Memory B cell (primary cell): ENCODE measurements at places on chromosomes 4 and X.

- no peak for DNase-seq
These were observed 31.5 kb upstream of the AFAP1 start for GRCh38 chr4:7971159-7971631.

DNA sequence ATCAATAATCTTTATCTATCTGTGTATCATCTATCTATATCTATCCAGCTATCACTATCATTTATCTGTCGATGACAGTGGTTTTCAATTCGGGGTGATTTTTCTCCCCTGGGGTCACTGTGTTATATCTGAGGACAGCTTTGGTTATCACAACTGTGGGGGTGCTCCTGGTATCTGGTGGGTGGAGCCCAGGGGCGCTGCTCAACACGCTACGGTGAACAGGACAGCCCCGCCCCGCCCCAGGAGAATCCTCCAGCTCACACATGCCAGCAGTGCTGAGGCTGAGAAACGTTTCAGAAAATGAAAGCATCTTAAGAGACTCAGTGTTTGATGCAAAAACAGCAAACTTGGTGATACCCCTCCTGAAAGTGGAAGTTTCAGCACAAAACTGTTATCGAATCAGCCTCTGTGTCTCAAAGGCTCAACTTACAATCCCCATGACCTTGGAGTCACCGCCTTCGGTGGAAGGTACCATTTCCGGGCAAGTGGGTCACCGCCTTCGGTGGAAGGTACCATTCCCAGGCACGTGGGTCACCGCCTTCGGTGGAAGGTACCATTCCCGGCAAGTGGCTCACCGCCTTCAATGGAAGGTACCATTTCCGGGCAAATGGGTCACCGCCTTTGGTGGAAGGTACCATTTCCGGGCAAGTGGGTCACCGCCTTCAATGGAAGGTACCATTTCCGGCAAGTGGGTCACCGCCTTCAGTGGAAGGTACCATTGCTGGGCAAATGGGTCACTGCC is 315.3 kb downstream of the DHRSX start:
- no peak for DNase-seq

- no peak for DNase-seq
These were observed 14.8 kb downstream of the GPR34 start for GRCh38 chrX:41703574-41704029.

GRCh38 chrX:106670631-106671030 is 55.9 kb upstream of the RNF128 start:
- no peak for DNase-seq

- DNase-seq, result no peak
These were observed 275.8 kb upstream of the IL1RAPL1 start for GRCh38 chrX:28311466-28311865.

- DNase-seq, result no peak
These were observed 33.5 kb downstream of the TAF7L start for GRCh38 chrX:101257448-101258258.

DNA sequence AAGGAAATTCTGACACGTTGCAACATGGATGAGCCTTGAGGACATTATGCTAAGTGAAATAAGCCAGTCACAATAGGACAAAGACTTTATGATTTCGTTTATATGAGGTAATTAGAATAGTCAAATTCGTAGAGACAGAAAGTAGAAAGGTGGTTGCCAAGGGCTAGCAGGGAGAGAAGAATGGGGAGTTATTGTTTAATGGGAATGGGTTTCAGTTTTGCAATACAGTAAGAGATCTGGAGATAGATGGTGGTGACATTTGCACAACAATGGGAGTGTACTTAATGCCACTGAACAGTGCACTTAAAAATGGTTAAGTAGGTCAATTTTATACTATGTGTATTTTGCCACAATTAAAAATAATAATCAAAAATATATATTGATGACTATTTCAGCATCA is 43.4 kb upstream of the TMEM154 start:
- no peak for DNase-seq

- no peak for DNase-seq
These were observed 39.9 kb upstream of the GPRIN3 start for GRCh38 chr4:89347363-89348025.

DNA sequence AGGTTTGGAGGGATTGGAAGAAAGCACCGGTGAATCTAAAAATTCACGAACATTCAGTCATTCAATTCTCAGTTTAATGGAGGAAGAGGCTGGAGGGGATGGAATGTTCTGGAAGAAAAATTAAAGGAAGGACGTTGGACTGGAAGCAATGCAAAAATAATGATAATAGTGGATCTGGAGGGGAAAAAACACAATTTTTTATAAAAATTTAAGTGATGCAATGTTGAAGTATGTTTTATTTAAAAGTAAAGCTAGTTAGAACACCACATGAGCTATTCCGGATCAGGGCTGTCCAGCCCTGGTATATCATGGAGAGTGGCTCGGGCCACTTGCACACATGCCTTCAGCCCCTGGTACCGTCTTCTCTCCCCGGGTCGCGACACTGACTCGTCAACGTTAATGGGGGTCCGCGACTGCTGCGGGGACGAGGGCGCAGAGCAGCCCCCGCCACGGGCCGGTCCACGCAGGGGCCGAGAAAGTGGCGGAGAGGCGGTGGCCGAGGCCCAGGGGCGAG is 204.6 kb downstream of the TENM3 start:
- no peak for DNase-seq

GRCh38 chr4:2290974-2291704 is 29.2 kb upstream of the MXD4 start:
- peak; percentile 58 for DNase-seq

- DNase-seq, result no peak
These were observed 10.8 kb upstream of the RHOH start for GRCh38 chr4:40185830-40186664.

GRCh38 chr4:1458581-1458980 is 52.3 kb upstream of the NKX1-1 start:
- DNase-seq, result no peak

- DNase-seq, result no peak
These were observed 72.4 kb downstream of the PALLD start for GRCh38 chr4:168569066-168569930.

- no peak for DNase-seq
These were observed 42.1 kb downstream of the RHOH start for GRCh38 chr4:40238700-40239548.

GRCh38 chr4:7650606-7651385 is 216.1 kb upstream of the PSAPL1 start:
- no peak for DNase-seq

DNA sequence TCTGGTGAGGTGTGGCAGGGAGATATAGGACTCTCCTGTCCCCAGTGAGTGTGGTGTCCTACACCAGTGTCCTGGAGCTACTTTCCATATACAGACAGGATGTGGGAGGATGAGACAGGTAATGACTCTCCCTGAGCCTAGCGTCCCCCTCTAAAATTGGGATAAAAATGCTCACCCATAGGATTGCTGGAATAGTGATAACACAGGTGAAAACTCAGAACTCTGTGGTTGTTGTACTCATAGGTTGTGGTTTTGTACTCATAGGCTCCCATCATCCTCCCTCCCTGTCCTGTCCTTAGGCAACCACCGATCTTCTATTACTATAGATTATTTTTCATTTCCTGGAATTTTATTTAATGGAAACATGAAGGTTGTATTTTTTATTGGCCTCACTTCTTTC is 60.7 kb upstream of the NXF3 start:
- DNase-seq, result no peak

- no peak for DNase-seq
These were observed 3.1 kb downstream of the POU3F4 start for GRCh38 chrX:83511208-83511607.

DNA sequence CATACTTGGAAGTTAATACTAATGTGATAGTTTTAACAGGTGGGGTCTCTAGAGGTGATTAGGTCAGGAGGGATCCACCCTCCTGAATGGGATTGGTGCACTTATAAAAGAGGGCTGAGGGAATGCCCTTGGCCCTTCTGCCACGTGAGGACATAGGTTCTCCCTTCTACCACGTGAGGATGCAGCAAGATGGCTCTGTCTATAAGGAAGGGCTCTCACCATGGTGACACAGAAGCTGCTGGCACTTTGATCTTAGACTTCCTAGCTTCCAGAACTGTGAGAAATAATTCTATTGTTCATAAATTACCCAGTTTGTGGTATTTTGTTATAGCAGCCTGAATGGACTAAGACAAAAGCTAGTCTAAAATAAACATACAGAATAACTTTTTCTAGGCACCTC is 1.0 kb downstream of the AADAT start:
- DNase-seq, result no peak

DNA sequence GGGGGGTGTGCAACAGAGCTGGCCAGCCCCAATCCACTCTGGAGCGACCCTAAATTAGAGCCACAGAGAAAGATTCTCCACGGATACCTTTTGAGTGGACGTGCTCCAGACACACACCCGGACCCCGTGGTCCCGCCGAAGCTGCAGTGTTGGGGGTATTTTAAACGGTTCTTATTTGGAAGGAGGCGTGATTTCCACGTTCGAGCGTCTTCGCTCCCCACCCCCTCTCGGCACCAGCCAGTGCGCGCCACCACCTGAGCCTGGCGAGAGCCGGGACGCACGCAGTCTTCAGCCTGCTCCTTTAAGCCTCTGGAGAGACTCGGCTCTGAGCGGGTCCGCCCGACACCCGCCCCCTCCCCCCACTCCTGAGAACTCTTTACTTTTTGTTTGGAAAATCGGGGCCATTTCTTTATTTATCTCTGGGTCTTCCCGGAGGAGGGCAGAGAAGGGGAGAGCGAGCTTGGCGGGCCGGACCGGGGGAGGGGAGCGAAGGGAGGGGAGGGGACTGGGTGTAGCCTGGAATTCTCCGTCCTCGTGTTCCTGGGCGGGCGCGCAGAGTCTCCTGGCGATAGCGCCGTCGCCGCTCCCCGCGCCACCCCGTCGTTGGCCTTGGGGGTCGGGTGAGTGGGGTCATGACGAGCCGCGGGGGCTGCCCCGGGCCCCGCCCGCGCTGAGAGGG is 668 bp upstream of the PTCHD1 start:
- no peak for DNase-seq

DNA sequence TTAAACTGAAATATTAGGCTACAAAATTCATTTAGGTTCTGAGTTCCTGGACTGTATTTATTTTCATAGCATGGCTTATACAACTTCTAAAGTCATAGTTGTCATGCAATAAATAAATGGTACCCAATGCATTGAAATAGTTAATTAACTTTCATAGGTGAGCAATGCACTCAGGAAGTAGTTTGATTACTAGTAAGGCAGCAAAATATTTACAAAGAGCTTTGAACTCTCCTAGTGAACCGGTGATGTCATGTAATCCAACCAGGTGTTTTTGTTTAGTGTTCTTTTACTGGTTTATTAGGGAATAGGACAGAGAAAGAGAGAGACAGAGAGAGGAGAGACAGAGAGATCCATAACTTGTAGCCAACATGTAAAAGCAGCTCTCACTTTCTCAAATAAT is 228.6 kb upstream of the CTSO start:
- no peak for DNase-seq

DNA sequence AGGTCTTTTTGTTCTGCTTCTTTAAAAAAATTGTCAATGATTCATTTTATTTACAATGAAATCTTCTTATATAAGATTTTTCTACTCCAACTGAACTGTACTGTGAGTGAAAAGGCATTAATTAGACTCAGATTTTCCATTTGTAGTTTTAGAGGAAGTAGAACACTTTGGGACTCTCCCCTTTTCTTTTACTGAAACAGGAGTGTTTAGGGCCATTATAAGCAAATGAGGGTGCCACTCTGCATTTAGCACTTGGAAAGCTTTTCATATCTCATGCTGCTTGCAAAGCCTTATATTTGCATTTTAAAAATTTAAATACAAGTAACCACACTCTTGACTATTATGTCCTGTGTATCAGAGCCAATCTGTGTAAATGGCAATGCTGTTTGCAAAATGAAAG is 584.3 kb downstream of the KLHL13 start:
- no peak for DNase-seq

DNA sequence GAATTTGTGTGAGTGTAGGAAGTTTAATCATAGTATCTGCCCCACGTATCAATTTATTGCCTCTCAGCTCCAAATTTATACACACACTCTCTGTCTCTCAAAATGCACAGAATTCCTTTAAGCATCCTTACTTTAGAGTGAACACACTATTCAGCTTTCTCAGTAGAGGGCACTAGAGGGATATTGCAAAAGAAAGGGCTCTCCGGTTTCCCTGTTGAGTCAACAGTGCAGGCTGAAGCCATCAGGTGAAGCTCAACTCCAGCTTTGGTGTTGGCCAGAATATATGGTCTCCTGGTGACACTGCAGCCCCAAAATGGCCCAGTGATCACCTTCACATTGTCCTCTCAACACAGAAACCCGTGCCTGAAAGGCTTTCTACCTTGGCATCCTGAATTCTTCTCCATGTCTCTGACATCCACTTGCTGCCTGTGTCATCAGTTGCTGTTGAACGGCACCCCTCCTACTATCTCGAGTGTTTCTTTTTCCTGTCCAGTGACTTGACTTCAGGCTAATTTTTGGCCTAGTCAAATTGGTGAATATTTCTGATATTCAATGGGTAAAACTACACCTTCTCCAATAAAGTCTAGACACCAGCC is 670.5 kb downstream of the GABRG1 start:
- DNase-seq, result no peak

- no peak for DNase-seq
These were observed 2005.1 kb upstream of the AGA start for GRCh38 chr4:179447308-179447707.

- DNase-seq, result no peak
These were observed 15.2 kb downstream of the CTBP1 start for GRCh38 chr4:1233641-1234308.

GRCh38 chr4:87122252-87122651 is 98.2 kb downstream of the KLHL8 start:
- no peak for DNase-seq

- no peak for DNase-seq
These were observed 127.3 kb upstream of the CPEB2 start for GRCh38 chr4:14874990-14875389.

GRCh38 chr4:178309890-178310289 is 867.7 kb upstream of the AGA start:
- DNase-seq, result no peak

DNA sequence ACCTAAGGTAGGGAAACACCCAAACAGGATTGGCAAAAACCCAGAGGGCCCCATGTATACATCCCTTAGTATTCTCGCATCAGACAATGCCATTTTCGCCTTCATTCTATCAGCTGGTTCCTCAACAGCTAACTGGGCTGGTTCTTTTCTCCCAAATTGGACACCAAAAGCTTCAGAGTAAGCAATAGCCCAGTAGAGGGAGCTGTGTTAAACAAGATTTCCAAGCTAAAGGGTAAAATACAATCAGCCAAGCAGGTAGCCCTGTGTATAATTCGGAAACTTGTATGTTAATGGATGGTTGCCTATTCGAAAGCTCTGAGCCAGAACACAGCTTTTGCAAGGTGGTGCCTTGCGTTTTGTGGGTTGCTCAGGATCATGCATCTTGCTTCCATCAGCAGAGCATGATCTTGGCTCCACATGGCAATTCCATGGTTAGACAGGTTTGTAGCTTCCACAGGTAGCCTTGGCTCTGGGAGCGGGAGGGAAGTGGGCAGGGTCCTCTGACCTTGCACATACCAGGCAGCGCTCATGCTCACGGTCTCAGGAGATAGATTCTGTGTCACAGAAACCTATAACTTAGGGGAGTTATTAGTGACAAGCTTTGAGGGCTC is 115.2 kb upstream of the LNX1 start:
- no peak for DNase-seq

DNA sequence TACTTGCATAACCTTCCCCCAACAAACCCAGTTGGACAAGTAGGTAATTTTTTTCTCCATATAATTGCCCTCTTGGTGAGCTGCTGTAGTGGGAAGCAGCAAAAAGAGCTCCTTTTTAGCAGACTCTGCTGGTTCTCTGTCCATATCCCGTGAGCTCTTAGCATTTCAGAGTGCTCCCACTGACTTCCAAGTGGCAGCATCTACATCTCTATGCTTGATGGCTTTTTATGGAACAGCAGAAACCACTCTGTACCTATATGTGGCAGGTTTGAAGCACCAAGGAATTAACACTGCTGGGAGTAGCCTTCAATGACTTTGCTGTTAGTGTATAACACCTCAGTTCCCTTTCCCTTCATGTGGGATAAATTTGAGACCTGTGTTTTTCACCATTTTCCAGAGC is 168.4 kb upstream of the NHS start:
- no peak for DNase-seq
